ENCODE measurements at places on chromosomes 12 and 14.
A peak's percentile ranks its signal among the peaks of the same experiment; 100 is the strongest.

GRCh38 chr14:64012720-64013119 lies 159.9 kb downstream of the SYNE2 start:
- DNase-seq: no peak

DNA sequence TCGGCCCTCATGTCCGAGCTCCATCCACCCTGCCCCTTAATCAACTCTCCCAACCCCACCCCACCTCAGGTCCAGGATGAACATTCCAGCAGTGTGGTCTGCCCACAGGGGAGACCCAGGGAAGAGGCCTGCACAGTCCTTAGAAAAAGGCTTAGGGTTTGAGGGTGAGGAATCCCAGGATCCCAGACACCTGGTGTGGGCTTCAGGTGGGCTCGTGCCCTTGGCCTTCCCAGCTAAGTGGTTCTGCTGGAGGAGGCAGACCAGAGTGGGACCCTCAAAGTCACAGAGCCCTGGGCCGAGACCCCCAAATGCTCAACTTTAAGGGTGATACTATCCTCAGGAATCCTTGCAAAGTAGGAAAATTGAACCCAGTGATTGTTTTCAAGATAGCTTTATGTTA lies 25.4 kb upstream of the PPP2R5C start:
- no peak for DNase-seq

DNA sequence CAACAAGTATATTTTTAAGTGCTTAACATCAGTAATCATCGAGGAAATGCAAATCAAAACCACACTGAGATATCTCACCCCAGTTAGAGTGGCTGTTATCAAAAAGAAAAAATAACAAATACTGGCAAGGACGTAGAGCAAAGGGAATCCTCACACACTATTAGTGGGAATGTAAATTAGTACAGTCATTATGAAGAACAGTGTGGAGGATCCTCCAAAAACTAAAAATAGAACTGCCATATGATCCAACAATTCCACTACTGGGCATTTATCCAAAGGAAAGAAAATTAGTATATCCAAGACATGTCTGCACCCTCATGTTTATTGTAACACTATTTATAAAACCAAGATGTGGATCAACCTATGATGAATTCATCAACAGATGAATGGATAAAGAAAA lies 149.0 kb upstream of the PWP1 start:
- DNase-seq: no peak

GRCh38 chr12:74980510-74980909 lies 229.1 kb downstream of the KCNC2 start:
- DNase-seq: no peak

GRCh38 chr12:111693818-111694217 lies 8.0 kb downstream of the ACAD10 start:
- DNase-seq: no peak

GRCh38 chr14:95398630-95399547 lies 79.2 kb upstream of the CLMN start:
- no peak for DNase-seq

GRCh38 chr14:45785240-45785639 lies 532.2 kb upstream of the MIS18BP1 start:
- DNase-seq: no peak

GRCh38 chr12:31353750-31354708 lies 28.1 kb upstream of the SINHCAF start:
- no peak for DNase-seq

DNA sequence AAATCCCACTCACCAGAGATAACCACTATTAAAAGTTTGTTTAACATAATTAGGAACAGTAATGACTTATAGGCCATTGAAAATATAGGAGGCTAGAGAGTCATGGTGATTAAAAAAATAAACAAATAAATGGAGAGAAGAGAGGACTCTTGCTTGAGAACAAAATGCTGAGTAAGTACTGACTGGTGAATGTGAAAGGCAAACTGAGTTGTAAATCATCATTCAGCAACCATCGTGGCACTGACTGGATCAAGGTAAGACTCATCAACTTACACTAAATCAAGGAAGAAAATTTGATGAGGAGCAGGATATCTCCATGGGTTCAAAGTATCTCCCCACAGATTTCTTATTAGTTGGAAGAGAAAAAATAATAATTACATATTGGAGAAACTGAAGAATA lies 14.1 kb upstream of the YBX3 start:
- DNase-seq: no peak

DNA sequence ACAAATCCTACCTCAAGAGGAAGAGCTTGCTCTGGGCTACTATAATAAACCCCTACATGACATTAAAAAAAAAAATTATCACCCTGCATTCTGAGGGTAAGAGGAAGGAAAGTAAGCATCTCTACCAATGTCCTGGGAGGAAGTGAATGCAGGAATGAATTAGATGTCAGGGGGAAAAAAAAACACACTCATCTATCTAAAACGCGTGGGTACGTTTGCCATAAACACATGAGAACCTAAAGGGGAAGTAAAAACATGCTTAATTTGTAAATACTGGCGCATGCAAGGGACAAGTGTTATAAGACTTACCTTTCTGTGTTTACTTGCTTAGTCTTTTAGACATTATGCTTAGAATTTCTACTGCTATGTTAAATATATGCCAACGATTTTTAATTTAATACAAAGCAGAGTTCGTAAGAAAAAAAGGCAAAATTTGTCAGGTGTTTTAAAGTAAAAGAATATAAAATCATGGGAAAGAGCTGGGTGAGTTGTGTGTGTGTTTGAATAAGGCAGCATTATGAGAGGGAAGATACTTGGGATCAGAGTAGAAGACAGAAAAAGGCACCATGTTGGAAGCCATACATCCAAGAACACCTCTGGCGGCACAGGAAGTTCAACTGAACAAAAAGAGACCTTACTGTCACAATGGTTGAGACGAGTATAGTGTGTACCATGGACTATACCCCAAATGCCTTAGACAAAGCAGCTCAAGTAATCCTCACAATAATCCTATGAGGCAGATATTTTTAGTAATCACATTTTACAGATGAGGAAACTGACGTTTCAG lies 1.5 kb downstream of the TMED8 start:
- DNase-seq: no peak

GRCh38 chr14:104891664-104892530 lies 26.8 kb downstream of the CEP170B start:
- DNase-seq: no peak

DNA sequence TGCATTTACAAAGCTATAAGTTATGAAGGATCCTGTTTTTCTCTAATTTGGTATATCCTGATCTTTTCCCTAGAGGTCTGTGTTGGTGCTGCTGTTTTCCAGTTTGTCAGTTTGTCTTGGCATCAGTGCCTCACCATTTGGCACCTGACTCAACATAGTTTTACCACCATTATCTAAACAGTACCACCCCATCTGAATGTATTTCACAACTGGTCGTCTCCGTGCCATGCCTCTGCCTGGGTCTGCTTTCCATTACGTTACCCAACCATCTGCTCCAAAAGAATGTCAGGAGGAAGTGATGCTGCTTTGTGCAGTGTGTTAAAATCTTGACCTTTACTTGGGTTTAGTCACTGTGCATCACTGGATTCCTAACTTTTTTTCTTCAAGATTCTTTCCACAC lies 129.3 kb upstream of the RASSF8 start:
- no peak for DNase-seq

DNA sequence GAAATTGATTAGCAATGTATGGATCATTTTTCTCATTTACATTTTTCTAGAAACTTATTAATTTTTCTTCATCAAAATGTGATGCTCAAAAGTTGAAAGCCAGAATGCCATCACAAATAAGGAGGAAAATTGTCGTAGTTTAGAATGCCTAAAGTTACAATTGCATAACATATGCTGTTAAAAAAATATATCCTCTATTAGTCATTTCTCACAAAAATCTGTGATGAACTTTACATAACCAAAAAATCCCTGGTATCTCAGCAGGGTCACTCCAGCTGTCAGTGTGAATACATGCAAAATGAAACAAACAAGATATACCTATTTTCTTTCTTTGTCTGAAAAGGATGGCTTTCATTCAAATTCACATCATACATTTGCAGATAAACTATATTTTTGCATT lies 358.9 kb downstream of the PAWR start:
- DNase-seq: no peak

DNA sequence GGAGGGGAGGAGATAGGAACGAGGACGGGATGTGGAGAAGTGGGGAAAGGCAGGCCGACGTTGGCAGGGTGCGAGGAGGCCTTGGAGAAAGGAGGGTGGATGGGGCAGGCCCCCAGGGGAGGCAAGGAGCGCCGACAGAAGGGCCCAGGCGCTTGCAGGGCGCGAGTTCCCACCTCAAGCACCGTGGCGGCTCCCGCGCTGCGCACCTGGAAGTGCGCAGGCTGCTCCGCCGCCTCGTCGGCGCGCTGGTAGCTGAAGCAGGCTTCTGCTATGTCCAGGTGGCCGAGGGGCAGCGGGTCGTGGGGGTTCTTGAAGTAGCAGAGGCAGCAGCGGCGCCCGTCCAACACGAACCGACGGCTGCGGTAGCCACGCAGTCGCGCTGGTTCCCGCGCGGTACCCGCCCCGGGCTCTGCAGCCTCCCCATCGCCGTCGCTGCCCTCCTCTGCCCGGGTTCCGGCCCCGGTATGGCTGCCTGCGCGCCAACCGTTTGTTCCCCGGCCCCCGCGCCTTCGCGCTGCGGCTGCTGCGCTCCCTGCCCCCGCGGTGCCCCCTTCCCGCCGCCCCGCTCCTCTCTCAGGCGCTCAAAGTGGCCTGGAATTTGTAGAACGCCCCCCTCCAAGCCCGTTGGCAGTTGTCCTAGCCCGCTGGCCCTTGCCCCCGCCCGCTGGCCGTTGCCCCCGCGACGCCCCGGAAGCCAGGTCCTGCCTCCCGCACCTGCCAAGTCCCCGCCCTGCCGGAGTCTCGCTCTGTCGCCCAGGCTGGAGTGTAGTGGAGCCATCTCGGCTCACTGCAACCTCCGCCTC lies 1.1 kb upstream of the ACTR6 start:
- DNase-seq: peak; percentile 58

GRCh38 chr12:66047411-66048021 lies 83.0 kb downstream of the LLPH start:
- DNase-seq: no peak

- no peak for DNase-seq
Measured at GRCh38 chr14:60573943-60574495, 65.1 kb downstream of the SIX6 start.

GRCh38 chr14:94368956-94369355 lies 19.4 kb downstream of the SERPINA1 start:
- DNase-seq: no peak

DNA sequence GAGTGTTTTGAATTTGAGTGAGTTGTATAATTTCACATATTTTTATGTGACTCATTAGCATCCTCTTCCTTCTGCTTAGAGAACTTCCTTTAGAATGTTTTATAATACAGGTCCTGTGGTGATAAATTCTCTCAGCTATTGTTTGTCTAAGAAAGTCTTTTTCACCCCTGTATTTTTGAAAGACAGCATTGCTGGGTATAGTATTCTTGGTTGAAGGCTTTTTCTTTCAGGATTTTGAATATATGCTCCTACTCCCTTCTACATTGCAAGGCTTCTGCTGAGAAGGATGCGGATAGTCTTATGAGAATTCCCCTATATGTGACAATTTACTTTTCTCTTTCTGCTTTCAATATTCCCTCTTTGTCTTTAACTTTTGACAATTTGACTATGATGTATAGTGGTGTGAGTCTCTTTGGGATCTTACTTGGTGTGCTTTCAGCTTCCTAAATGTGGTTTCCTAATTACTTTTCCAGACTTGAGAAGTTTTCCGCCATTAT lies 118.9 kb upstream of the HMGA2 start:
- DNase-seq: no peak

DNA sequence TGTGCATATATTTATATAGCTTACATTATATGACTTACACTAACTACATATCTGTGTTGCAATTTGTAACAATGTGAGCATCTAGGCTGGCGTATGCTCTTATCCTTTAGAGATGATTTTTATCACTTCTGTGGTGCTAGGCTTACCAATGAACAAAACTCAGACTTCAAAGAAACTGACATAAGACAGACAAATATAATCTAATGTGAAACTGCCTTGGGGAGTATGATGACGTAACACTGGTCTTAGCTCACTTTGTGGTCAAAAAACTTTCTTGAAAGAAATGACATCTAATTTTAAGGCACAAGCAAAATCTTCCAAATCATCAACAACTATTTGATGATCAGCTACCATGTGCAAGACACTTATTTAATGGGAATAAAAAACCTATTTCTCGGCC lies 50.0 kb downstream of the SOX5 start:
- no peak for DNase-seq

GRCh38 chr12:7951671-7952070 lies 15.7 kb upstream of the SLC2A3 start:
- no peak for DNase-seq

DNA sequence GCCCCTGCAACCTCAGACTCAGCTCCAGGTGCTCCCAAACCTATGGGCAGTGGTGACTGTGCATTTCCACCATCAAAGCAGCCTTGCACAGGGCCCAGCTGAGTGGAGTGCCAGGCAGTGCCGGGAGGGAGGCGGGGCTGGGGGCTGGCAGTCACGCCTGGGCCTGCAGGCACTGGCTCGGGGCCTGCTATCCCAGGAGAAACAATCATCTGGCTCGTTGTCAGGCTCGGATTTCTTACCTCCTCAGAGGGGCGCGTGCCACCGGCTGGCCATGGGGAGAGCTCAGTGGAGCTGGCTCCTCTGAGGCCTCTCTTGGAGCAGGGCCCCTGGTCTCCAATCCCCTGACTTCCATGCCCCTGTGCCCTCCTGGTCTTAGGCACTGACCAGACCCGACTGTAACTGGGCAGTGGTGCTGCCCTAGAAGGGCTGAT lies 20.2 kb upstream of the PPP1R13B start:
- DNase-seq: no peak

GRCh38 chr14:71749613-71750238 lies 182.5 kb upstream of the RGS6 start:
- DNase-seq: no peak

DNA sequence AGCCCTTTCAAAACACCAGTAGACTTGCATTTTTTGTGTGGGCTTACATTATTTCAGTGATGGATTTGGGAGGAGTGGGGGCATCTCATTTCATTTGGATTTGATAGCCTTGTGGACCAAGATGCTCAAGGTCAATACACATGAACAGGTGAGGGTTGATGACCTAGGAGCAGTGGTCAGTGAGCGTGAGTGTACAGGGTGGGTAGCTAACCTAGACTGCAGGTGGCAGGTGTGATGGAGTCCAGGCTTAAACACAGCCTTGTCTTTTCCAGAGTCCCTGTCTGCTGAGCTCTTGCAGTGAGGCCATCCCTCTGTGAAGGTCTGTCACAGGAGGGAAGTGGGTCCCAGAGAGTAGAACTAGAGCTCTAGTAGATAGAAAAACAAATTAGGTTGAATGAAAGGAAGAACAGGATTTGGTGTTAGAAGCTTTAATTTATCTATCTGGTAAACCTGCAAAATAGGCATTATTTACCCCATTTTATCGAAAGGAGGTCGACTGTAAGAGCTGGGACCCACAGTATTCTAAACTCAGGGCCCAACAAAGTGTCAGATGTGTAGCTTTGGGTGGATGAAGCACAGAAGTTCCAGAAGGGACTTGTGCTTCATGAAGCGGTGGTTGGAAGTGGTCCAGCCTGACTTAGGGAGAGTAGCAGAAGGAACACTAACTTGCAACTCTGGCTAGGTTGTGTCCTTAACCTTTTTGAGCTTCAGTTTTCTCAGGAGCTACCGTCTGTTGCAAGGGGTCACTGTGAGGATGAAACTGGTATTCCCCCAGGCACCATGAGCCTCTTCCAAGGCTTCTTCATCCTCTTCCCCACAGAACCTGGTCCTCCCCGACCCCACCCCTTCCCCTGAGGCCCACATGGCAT lies 18.2 kb downstream of the RPS6KL1 start:
- DNase-seq: no peak

- DNase-seq: no peak
Measured at GRCh38 chr14:37140176-37140575, 32.2 kb downstream of the SLC25A21 start.

Data from activated CD4-positive, CD25-positive, alpha-beta regulatory T cell (primary cell).